ENCODE measurements at places on chromosomes 4 and X.
A peak's percentile ranks its signal among the peaks of the same experiment; 100 is the strongest.

DNA sequence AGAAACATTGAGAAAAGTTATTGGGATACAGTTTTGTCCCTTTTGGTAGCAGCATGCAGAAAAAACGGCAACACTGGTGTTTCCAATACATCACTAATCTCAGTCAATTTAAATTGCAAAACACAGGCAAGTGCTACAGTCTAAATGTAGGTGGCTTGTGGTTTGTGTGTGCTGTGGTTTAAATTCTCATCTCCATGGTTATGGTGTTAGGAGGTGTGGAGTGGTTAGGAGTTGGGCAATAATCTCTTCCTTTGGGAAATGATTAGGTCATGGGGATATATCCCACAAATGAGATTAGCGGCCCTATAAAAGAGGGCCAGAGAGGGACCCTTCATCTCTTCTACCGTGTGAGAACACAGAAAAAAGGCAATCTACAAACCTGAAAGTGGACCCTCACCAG lies 1344.3 kb downstream of the ADGRL3 start:
- no peak for DNase-seq

DNA sequence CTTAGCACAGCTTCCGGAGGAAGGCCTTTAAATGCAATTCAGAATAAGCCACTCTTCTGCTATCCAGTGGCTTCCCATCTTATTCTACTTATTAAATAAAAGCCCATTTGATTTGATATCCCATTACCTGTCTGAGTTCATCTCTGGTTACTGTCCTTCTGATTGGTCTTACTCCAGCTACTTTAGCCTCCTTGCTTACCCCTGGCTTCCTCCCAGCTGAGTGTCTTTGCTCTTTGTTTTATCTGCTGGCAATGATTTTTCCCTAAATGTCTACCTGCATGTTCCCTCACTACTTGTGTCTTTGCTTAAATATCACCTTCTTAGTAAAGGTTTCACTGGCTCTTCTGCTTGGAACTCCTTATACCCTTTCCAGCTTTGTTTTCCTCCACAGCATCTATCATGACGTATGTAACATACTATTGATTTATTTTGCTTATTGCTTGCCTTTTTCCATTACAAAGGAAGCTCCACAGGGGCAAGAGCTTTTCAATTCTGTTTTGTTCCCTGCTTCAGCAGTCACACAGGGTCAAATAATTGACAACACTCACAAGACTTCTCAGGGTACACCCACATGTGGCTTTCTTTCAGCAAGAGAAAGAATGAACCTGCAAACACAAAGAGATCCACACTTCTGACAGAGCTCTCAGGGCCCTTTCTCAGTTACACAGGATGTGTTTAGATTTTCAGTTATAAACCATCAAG lies 63.8 kb downstream of the TBC1D19 start:
- DNase-seq = no peak

DNA sequence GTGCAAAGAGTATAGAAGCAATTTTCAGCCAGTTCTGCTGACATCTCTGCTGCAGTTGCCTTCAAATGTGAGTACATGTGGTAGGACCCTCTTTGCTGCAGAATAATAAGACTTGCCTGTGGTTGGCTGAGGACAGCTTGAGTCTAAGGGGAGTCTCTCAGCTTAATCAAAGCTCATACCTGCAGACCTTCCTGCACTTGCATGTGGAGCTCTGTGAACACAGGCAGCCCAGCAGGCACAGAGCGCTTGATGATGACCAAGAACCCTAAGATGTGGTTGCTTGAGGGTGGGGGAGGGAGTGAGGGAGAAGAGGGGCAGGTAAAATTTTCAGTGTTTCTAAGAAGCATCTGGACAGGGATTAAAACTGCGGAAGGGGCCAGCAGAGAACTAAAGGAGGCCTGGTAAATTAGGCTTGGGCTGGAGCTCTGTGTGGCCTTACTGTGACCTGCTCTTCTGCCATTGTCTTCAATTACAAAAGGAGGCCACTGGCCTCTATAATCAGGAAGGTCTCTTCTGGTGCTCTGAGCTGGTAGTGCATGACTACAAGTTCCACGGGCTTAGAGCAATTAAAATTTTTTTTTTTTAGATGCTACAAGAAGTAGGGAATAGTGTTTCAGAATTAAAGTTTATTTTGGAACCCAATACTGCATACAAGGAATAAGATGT lies 59.9 kb upstream of the CHRNA9 start:
- DNase-seq = no peak

- no peak for DNase-seq
These were observed 32.0 kb downstream of the NAP1L2 start for GRCh38 chrX:73182502-73183114.

- peak; percentile 4 for DNase-seq
These were observed 102.8 kb upstream of the PCDH18 start for GRCh38 chr4:137635108-137635507.

DNA sequence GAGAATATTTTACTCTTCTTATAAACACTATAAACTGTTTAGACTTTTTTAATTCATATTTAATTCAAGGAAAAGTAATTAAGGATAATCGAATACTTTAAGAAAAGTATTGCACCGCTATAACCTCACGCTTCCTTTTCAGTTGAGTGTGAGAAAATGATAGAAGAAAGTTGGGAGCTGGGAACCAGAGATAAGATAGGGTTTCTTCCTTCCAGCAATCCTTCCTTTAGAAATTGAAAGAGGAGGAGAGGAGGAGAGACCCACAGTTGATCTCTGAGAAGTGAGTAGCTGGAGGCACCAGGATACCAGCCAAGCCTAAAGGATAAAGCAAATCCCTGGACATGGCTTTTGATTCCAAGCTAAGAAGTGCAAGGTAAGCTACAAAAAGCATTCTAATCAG lies 242.3 kb upstream of the NOCT start:
- DNase-seq = no peak

GRCh38 chr4:143616771-143617170 lies 83.7 kb downstream of the FREM3 start:
- peak; percentile 41 for DNase-seq

DNA sequence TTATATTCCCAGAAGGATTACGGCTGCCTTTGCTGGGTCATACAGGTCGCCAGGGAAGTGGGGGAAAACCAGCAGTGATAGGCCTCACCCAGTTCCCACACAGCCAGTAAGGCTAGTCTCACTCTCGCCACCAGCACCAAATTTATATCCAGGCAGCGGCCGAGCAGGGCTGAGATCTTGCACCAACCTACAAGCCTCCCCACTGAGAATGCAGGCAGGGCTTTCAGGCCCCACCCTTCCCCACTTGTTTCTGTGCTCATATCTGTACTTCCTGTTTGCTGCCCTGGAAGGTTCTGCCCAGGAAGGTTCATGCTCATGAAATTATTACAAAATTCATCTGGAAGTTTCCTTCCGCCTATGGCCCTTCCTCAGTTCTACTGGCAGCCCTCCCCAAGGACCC lies 179.7 kb downstream of the STIM2 start:
- DNase-seq = no peak

DNA sequence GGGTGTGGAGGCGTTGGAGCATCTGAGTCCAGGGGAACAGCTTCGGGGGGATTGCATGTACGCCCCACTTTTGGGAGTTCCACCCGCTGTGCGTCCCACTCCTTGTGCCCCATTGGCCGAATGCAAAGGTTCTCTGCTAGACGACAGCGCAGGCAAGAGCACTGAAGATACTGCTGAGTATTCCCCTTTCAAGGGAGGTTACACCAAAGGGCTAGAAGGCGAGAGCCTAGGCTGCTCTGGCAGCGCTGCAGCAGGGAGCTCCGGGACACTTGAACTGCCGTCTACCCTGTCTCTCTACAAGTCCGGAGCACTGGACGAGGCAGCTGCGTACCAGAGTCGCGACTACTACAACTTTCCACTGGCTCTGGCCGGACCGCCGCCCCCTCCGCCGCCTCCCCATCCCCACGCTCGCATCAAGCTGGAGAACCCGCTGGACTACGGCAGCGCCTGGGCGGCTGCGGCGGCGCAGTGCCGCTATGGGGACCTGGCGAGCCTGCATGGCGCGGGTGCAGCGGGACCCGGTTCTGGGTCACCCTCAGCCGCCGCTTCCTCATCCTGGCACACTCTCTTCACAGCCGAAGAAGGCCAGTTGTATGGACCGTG lies 2.2 kb downstream of the AR start:
- DNase-seq = no peak

DNA sequence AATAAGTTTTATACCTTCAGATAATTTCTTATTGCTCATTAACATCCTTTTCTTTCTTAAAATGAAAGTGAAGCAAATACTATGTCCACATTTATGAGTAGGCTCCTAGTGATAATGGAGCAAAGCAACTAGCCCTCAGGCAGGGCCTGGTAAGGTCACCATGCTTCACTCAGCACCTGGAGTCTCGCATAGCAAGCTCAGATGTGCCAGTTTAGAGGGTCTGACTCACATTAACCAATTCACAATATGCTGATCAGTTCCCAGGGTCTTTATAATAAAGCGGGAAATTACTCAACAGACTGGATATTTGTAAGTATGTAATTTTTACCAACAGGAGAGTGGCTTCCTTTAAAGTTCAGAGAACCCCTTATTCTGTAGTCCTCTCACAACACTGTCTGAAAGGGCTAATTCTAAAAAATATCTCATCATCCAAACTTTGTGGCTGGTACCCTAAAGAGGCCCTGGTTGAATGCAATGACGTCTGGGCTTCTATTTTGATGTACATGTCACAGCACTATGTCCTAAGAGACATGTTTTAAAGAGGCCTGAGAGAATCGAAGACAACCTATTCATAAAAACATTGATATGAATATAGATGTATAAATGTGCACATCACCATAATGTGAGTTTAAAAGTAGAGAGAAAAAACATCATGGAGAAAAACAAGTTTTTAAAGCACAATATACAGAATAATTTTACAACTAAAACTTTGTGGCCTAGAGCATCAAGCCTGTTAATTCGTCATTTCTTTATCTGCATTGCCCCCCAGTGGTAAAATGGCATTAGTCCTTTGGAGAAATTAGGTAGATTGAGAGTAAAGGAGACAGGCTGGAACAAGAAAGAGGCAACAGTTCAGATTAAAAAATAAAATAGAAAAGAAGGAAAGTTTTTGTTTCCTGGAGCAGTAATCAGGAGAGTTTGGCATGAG lies 44.3 kb downstream of the IL21 start:
- peak; percentile 47 for DNase-seq

GRCh38 chr4:101142259-101142658 lies 205.1 kb downstream of the PPP3CA start:
- DNase-seq = no peak

GRCh38 chr4:52376132-52376704 lies 282.9 kb downstream of the USP46 start:
- peak; percentile 26 for DNase-seq

DNA sequence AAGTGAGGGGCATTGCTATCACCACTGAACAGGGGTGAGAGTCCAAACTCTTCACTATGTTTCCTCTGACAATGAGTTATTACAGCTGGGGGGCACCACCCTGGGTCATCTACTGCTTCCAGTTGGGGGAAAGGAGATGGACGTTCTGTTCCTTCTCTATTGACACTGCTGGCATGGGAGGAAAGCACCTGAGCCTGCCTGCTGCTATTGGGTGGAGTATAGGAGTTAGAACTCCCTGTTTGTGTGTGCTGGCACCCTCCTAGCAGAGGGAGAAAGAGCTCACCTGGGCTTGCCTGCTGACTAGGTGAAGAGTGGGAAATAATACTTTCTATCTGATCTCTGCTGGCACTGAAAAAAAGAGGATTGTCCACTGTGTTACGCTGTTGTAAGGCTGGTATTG lies 163.8 kb downstream of the MSN start:
- DNase-seq = no peak

DNA sequence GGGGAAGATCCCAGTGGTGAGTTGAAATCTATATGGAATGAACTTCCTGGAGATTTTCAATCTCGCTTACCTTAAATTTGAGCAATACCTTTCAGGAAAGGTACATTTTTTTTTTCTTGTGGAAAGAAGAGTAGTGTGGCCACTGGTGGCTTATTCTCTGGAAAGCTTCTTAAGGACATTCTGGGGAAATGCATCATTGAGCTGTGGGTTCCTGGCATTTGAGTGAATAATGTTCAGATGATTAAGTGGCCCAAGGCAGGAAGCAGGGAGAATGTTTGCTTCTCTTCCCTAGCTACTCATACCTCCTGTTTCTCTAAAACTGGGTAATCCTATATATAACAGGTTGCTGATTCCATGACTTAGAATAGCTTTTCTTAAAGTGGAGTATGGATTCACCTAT lies 31.8 kb downstream of the STAG2 start:
- peak; percentile 8 for DNase-seq

DNA sequence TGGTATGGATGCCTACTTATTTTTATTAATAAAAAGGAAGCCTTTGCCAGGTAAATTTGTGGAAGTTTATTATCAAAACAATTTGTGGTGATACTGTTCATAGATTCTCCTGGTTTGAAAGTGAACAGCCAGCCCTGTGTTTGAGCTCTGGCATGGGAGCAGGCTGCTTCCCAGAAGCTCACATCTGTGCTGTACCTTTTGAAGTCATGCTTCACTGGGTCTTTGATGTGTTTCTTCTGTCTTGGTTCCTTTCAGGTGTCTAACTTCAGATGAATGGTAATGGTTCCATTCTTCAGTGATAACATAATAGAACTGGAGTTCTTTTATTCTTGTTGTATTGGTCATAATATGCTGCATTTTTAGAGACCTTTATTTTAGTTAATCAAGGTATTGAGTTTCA lies 85.5 kb downstream of the BMPR1B start:
- DNase-seq = no peak

- DNase-seq = peak; percentile 31
These were observed 129.0 kb downstream of the BTC start for GRCh38 chr4:74665346-74665745.

- no peak for DNase-seq
These were observed 23.9 kb downstream of the RELL1 start for GRCh38 chr4:37662251-37662650.

DNA sequence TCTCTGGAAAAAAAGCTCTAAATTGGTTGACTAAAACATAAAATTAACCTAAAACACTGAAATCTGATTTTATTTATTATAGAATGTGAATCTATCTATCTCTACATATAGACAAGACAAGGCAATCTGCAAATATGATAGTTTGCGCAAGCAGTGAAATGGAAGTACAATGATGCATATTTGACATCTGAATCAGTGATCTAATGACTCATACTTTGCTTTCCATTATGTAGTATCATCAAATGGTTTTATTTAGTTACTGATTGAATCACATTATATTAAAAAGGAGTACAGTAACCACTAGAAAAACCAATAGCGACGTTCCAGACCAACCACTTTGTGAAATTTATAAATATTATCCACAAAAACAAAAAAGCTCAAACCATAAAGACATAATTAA lies 1969.3 kb downstream of the PCDH7 start:
- DNase-seq = peak; percentile 2

DNA sequence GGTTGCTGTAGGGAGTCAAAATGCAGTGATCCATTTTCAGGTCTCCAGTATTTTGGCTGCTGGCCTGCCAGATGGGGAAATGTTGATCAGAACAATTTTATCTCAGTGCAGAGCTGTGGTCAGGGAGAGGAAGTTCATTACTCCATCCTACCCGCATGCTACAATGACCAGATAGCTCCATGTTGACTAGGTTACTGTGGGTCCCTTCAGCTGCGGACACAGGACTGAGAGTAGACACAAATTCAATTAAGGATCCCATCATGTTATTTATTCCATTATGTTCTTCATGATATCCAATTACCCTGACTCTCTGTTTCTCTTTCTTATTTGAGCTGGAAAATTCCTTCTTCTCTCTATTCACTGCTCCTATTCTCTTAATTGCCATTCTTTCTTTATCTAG lies 16.3 kb downstream of the SYNPO2 start:
- DNase-seq = no peak

- DNase-seq = no peak
These were observed 37.2 kb upstream of the FAM9B start for GRCh38 chrX:9071031-9071650.
